ENCODE measurements at places on chromosomes 13 and 19.

DNA sequence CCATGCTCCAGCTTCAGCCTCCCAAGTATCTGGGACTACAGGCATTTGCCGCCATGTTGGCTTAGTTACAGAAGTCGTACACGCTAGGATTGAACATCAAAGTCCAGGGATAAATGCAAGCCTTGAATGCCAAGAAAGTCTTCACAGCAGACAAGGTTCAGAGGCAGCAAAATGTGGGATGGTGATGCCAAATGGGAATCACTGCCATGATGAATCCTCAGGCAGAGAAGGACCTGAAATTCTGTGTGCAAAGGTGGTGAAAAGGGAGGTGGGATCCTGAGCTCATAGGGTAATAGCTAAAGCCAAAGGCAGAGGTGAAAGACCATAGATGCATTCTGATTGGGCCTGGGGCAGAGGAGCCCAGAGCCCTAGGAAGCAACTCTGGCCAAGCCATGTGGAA is 79.3 kb upstream of the STK24 start:
- DNase-seq: no peak

DNA sequence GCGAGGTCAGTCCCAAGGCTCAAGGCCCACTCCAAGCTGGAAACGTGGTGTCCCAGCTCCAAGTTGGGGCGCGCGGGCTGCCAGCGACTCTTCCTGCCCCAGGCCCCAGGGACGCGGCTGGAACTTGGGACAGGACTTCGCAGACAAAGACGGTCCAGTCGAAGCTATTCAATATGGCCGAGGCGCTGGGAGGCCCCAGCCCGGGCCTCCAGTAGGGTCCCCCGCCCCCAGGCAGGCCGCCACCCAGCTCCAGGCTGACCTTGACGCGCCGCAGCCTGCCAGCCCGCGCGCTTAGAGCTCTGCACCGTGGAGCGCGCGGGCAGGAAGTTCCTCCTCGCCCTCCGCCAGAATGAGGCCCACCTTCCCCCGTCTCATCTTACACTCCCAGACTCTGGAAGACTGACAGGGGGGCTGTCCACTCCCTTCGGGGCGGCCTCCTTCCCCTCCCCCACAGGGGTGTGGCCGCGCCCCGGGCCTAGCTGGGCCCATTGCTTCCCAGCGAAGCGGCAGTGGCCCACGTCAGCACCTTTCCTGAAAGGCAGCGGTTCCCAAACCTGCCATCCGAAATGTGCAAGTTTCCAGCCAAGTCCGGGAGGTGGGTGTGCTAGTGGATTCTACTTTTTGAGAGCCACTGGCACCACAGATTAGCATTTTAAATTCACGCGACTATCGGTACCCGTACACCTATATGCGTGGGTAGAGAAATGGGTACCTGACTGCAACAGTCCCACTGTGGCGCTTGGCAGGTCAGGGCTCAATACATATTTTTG is at the start of gene CCDC8:
Gene CCDC8, minus strand, starts transcription at position 303 of the 770 bp plus-strand sequence. CDS start 754 bp downstream, outside the sequence.
- DNase-seq: no peak

DNA sequence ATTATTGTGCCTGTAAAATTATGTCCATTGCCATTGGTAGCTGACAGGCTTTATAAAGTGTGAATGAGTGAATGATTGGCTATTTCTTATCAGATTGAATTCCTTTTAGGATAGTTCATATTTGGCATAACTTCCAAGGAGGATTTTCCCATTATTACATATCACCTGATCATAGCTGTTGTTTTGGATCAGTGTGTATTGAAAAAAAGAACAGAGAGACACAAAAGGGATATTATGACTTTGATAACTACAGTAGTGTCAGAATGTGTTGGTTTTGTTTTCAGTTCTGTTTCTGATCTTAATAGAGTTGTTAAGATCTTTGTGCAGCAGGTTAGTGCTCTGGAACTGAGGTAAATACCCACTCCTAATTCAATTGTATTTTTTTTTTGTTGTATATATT is 103.8 kb downstream of the LRCH1 start:
- no peak for DNase-seq

DNA sequence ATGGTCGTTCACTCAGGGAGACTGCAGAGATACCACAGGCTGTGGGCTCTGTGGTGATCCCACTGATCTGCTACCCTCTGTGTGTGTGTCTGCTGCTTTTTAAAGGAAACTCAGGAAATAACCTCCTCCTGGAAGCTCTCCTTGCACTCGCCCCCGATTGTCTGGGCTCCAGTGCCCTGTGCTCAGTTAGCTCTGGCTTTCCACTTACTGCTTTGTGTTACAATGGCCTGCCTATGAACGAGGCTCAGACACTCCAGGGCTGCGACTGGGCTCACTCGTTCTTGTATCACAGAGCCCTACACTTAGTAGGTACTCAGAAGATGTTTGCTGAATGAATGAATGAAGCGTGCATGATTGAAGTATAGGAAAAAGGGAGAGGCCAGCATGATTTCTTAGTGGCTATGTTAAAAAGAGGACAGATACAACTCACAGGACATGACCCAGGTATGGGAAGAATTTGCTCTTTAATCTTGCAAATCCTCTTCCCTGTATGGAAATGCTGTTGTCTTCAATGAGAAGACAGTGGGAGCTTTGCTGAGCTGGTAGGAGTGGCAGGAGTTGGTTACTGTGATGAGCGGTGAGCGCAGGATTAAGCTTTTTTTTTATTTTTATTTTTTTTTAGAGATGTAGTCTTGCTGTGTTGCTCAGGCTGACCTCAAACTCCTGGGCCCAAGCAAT is 26.4 kb downstream of the B3GLCT start:
- no peak for DNase-seq

DNA sequence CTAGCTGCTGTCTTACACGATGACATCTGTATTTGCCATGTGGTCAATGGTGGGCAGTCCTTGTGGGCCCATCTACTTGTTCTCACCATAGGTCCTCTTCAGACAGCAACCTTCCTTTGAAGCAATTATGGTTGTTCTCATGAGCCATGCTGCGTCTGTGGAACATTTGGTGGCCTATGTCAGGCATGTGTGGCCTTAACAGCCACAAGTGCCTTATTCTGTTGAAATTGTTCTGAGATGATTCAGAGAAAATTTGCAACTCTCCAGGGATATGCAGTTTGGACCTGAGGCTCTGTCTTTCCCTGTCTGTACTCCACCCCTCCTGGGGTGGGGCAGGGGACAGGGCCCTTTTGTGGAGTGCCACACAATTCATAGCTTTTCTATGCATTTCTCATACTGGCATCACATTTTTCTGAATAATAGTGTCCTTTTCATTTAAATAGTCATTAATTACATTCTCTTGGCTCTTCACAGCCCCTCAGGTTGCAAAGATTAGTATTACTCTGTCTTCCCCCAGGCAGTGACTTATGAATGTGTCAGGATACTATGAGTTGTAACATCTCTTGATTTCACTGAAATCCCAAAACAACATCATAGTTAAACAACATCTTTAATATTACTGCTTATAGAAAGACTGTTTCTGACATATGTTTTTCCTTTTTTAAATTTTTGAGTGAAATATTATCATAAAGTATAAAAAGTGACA is 102.1 kb downstream of the ITGBL1 start:
- DNase-seq: no peak

DNA sequence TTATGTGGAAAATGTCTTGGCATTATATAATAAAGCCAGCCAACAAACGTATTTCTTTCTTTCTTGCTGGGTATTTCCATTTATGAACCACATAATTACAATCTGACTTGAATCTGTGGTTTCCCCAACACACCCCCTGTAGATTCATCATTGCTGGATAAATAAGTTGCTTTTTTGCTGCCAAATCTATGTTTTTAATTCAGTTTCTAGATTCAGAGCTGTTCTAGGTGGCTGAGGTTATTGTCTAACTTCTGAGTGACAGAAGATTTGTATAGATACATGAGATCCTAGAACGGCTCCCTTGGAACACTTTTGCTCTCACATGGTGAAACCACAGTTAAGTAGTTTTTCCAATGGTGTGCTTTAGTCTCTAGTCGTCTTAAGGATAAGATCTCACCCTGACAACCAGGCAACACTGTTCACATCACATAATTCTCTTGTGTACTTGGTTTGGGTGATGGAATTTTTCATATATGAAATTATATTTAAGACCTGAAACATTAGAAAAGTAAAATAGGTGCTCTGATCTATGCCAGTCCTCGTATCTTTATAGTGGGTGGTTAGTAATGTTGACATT is 239.1 kb downstream of the KLF12 start:
- no peak for DNase-seq

DNA sequence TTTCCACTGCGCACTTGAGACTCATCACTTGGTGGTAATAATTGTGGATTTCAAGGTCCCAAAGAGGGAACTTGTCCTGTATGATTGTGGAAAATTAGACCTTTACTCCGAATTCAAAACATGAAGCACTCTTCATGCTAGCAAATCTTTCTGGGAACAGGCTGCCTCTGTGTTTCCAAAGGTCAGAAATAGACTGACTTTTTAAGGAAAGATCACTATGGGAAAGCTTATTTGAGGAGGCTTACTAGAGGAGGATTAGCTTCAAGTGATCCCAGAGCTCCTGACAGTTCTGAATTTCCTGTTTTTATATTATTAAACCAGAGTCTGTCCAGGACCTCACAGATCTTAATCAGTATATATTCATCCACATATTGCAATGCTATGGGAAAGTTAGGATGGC is 5.5 kb downstream of the WDFY2 start:
- DNase-seq: no peak

DNA sequence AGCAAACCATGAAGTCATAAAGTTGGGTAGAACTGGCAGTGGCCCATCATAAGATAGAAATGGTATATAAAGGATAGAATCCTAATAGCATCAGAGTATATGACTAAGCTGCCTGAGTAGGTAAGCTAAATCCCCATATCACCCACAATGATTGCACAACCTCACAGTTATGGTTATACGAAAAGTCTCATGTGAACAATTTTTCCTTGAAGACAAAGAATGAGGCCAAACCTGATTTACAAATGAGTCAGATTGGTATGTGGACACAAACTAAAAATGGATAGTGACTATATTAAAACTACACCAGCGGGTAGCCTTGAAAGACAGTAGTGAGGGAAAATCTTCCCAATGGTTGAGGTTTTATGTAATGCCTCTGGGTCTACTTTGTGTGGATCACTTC is 40.9 kb upstream of the UFM1 start:
- no peak for DNase-seq
